ENCODE measurements at places on chromosomes 5 and 9.

GRCh38 chr9:105257809-105258208 lies 13.4 kb downstream of the SLC44A1 start:
- H3K27ac ChIP-seq, result no peak overlapping the region
- no peaks in the 10 kb centered on the region for H3K27me3 ChIP-seq
- H3K4me3 ChIP-seq, result no peak overlapping the region
- DNase-seq, result no peak
- H3K36me3 ChIP-seq, result no peaks in the 10 kb centered on the region

GRCh38 chr5:135395451-135395850 lies 3.6 kb downstream of the MACROH2A1 start:
- no peak overlapping the region for H3K4me3 ChIP-seq
- H3K27me3 ChIP-seq, result no peaks in the 10 kb centered on the region
- H3K36me3 ChIP-seq, result peaks cover 5% of the 10 kb centered on the region

- no peak for DNase-seq
- no peak overlapping the region for H3K4me3 ChIP-seq
- no peak overlapping the region for H3K27ac ChIP-seq
These were observed 187.3 kb downstream of the RAB3C start for GRCh38 chr5:58770136-58770535.

DNA sequence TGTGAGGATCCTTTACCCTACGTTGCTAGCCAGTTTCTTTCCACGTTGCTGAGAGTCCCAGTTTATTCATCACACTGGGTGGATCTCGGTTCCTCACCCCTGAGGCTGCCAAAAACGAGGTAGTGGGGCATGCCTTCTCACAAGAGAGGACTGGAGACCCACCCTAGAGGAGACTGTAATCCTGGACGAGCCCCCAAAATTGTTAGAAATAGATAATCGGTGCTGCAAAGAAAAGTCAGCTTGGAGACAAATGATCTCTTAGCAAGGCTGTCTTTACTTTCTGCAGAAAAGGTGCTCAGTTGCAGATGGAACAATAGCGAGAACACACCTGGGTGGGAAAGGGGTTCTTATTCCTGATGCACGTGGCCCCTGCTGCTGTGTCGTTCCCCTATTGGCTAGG lies 101.8 kb downstream of the TMEM167A start:
- no peak for DNase-seq
- H3K36me3 ChIP-seq, result no peaks in the 10 kb centered on the region
- no peak overlapping the region for H3K27ac ChIP-seq

DNA sequence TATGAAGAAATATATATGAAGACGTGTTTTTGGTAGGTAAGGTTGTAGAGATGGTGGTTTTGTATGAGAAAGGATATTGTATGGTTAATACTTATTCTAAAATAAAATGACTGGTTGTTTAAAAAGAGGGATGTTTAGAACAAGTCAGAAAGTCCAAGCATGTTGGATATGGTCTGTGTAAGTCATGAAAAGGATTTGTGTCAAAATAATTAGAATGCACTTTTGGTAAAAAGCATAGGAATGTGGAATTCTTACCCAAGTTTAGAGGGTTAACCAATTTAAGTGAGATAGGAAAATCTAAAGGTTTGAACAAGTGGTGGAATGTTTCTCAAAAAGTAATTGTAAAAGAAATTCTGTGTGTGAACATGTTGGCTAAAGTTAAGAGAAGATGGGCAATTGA lies 1556.5 kb upstream of the C9orf72 start:
- H3K4me1 ChIP-seq, result no peaks in the 10 kb centered on the region
- no peaks in the 10 kb centered on the region for H3K27me3 ChIP-seq
- H3K4me3 ChIP-seq, result no peak overlapping the region
- no peak overlapping the region for H3K27ac ChIP-seq
- no peaks in the 10 kb centered on the region for H3K36me3 ChIP-seq

- H3K4me3 ChIP-seq, result no peak overlapping the region
- no peak for DNase-seq
- H3K4me1 ChIP-seq, result no peaks in the 10 kb centered on the region
- H3K27ac ChIP-seq, result no peak overlapping the region
These were observed 482.9 kb downstream of the TMEM38B start for GRCh38 chr9:106177216-106177615.

GRCh38 chr5:133205649-133206048 lies 153.8 kb downstream of the HSPA4 start:
- no peaks in the 10 kb centered on the region for H3K36me3 ChIP-seq
- DNase-seq, result no peak
- H3K4me1 ChIP-seq, result 0 out of 2 replicates have a peak, but pooled peaks cover 4% of the 10 kb centered on the region
- no peak overlapping the region for H3K27ac ChIP-seq

DNA sequence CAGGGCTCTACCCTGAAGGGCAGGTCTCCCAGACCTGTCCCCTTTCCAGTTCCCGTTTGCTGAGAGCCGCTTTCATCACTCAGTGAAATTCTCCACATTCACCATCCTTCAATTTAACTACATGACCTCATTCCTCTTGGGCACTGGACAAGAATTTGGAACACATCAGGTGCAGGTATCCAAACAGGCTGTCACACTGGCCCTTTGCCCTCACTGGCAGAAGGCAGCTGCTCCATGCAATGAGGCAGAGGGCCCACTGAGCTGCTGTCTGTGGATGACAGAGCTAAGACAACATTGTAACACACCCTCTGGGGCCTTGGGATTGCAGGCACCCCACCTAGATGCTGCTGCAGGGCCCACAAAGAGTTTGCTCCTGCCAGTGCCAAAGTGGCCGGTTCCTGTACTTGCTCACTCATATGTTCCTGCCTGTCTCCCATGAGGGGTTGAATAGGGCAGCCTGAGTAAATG lies 55.1 kb downstream of the ACTL7B start:
- DNase-seq, result no peak
- H3K4me1 ChIP-seq, result no peaks in the 10 kb centered on the region
- H3K27me3 ChIP-seq, result no peaks in the 10 kb centered on the region

All from Panc1 (cell line).